ENCODE measurements at places on chromosomes 4 and X.

DNA sequence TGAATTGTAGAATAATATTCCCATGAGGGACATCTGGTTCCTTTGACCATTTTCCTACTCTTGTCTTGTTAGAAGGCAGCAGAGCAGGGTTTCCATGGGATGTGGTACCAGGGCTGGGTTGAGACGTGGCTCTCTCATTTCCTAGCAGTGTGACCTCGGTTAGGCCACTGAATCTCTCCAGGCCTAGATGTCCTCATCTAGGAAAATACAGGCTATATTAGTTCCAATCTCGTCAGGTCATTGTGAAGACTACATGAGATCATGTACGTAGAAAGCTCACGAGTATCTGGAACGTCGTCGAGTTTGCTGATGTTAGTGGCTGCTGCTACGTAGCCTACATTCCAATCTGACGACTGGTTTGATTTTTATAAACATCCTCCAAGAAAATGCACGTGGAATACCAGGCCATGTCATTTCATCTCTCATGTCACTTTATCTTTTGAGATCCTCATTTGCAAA is 278.2 kb upstream of the GATB start:
- DNase-seq = no peak

GRCh38 chr4:21697583-21697982 is 251.0 kb downstream of the KCNIP4 start:
- no peak for DNase-seq

DNA sequence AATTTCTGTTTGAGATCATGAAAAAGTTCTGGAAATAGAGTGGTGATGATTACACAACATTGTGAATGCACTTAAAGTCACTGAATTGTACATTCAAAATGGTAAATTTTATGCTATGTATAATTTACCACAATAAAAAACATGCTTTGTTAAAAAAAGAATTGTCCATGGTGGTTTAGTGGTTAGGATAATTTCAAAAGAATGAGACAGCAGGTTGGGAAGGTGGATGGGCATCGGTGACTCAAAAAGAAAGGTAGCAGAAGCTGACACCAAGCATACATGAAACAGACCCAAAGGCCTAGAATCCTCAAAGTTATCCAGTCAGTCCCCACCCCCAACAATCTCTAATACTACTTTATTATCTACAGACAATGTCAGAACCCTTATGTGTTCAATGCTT is 91.1 kb downstream of the MSN start:
- no peak for DNase-seq

- DNase-seq = no peak
These were observed 37.8 kb downstream of the ACSL1 start for GRCh38 chr4:184787766-184788503.

DNA sequence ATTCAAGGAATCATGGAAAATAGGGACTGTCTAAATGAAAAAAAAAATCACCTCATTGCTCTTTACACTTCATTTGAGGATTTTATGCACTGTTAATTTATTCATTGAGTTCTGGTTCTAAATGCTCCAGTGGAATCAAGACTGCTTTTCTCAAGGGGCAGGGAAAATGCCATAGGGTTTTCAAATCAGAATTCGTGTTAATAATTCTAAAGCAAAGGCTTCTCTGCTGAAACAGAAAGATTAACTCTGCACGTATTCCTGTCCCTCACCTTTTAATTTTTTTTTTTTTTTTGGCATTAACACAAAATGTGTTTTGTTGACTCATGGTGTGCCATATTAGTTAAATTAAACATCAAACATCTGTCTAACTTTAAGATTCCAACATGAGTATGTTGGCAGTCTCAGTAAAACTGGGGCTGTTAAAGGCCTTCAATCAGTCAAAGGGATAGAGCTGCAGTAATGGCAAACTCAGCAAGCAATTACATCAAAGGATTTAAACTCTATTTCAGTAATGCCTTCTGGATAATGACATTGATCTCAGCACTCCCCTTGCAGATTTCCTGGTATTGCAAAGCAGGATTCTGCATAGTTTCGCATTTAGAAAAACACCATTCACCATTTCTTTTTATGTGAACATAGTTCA is 878.1 kb downstream of the RAPGEF2 start:
- DNase-seq = no peak

DNA sequence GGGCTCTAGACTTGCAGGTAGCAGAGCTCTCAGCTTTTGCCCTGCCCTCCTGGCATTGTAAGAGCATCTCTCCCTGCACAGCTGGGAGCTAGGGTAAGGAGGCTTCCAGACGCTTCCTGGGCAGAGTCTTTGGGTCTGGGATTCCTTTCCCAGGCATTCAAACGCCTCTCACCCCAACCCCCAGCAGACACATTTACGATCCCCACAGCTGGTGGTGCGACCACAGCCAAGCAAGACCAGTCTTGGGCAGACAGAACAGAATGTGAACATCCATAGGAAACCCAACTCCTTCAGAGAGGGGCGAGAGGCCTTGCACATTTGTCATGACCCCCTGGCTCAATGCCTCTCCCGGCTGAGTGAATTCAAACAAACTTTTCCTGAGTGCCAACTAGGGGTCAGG is 38.1 kb upstream of the CD99L2 start:
- DNase-seq = no peak

- peak; percentile 19 for DNase-seq
These were observed 105.1 kb downstream of the ADRA2C start for GRCh38 chr4:3871181-3871852.

- no peak for DNase-seq
These were observed 1037.8 kb downstream of the STPG2 start for GRCh38 chr4:97105347-97106099.

- DNase-seq = no peak
These were observed 118.8 kb downstream of the FAM13A start for GRCh38 chr4:88938138-88938537.

DNA sequence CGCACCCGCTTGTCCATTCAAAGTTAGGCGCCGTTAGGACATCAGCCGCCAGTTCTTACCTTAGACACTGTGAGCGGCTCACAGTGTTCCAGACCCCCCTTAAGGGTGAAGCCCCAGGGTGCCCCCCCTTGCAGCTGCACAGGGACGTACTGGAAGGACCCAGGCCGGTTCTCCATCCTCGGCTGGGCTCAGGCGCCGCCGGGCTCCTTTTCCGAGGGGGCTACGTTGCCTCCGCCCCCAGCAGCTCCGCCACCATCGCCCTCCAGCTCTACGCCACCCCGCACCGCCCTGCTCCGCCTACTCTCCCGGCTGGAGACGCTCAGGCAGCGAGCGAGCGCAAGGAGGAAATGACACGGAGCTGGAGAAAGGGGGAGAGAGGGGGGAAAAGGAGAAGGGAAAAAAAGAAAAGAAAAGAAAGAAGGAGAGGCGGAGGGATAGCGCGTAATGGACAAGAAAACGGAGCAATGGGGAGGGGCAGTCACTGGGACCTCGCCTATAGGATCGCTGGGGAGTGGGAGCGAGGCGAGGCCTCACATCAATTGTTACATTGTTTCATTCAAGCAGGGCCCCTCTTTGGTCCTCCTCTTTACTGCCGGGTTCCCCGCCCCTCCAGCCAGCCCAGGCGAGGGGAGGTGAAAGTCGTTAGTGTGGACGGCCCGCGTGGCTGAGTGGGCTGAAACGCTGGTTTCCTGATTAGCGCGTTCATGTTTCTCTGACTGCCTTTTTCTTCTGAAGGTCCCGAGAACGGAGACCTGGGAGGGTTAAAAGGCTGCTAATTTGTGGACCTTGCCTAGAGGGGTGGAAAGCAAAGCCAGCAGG is at the start of gene SHROOM4:
TSS of gene SHROOM4 (minus strand) at position 352 of the 819 bp plus-strand sequence. CDS start at position 176, 176 bp downstream.
- DNase-seq = no peak
